Cerebellar nuclear complex (tissue), 1 donor: ENCODE measurements at places on chromosomes 4 and X.

DNA sequence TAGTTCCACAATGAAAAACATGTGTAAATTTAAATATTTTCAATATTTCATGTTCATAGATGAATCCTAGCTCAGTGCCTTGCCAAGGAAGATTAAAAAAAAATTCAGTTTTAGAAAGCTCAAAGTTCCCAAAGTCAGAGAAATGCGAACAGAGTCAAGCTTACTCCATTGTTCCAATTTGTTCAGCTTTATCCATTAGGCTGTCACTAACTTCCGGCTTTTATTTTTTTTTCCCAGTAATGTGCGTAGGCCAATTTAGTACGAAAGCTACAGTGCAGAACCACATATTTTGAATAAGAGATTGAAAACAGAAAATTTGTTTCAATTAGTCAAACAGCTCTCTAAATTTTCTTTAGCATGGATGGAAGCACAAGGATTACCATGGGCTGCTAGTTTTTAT lies 23.1 kb upstream of the KLHL2 start:
- DNase-seq: no peak

DNA sequence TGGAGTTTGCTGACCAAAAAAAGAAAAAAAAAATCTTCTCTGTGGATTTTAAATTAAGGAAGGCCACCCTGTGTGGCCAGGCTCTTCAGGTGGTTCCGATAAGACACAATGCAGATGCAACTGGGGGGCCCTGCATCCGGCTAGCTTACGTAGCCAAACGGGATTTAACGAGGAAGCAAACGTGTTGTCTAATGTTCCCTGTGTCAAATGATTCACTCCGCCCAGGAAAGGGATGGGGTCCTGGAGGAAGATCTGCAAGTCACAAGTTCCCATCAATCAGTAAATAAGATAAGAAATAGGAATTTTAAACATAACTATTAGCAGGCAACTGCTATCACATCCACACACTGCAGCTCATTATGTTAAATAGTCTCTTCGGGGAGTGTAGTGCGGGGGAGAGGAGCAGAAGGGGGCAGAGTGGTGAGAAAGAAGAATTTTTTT lies 216.4 kb upstream of the GYPA start:
- no peak for DNase-seq

DNA sequence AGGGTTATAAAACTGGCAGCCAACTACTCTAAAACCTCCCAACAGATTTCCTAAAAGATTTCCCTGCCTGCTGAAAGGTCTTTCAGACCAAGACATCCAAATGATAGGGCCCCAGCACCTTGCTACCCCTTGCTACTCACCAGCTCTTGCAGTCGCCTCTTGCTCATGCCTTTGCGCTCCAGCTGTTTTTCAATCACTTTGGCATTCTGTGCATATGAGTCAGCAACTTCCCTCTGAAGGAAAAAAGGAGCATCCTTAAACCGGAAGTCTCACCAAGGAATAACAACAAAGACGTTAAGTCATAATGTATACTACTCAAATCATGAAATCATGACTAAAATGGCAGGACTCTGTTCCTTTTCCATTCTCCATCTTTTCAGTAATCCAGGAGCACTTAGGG lies 24.0 kb downstream of the STEEP1 start:
- no peak for DNase-seq

DNA sequence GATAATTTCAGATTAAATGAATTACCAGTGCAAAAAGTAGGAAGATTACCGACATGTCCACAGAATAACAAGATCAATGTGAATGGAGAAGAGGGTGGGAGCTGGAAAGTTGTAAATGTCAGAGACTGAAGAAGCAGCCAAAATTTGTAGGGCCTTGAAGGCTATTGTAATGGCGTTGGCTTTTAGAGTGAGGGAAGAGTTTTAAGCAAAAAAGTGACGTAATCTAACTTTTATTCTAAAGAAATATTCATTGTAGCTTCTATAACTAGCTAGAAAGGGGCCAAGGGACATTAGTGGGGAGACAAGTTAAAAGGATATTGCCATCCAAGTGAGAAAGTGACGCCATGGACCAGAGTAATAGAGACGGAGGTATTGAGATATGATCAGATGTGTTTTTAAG lies 63.3 kb upstream of the PCDH7 start:
- DNase-seq: no peak

- no peak for DNase-seq
Observed at GRCh38 chrX:118652717-118653116, 74.7 kb upstream of the IL13RA1 start.
